ENCODE measurements at places on chromosomes 4 and X.

GRCh38 chr4:683982-684622 lies 4.8 kb downstream of the SLC49A3 start:
- peak; percentile 77 for DNase-seq

GRCh38 chrX:122134291-122134690 lies 1049.8 kb upstream of the GRIA3 start:
- no peak for DNase-seq

DNA sequence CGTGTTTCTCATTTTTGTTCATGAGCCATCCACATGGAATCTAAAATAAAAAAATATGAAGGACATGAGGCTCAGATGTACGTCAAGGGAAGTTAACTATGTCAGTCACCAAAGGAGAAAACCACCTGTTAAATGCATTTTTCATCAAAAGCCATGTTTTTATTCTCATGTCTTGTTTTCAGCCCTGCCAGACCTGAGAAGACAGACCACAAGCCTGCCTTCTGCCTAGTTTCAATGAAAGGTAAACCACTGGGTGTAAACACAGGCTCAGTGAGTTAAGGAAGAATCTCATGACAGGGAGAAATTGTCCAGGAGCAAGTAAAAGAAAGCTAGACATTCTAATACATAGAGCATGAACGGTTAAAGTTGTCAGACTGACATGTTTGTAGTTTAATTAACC lies 52.3 kb upstream of the TNIP3 start:
- no peak for DNase-seq

- DNase-seq, result no peak
Observed at GRCh38 chr4:152807294-152807829, 27.6 kb downstream of the ARFIP1 start.

- no peak for DNase-seq
Observed at GRCh38 chrX:129007631-129008030, 515.7 kb downstream of the SMARCA1 start.

GRCh38 chr4:183242291-183242690 lies 77.8 kb downstream of the CLDN22 start:
- DNase-seq, result no peak

DNA sequence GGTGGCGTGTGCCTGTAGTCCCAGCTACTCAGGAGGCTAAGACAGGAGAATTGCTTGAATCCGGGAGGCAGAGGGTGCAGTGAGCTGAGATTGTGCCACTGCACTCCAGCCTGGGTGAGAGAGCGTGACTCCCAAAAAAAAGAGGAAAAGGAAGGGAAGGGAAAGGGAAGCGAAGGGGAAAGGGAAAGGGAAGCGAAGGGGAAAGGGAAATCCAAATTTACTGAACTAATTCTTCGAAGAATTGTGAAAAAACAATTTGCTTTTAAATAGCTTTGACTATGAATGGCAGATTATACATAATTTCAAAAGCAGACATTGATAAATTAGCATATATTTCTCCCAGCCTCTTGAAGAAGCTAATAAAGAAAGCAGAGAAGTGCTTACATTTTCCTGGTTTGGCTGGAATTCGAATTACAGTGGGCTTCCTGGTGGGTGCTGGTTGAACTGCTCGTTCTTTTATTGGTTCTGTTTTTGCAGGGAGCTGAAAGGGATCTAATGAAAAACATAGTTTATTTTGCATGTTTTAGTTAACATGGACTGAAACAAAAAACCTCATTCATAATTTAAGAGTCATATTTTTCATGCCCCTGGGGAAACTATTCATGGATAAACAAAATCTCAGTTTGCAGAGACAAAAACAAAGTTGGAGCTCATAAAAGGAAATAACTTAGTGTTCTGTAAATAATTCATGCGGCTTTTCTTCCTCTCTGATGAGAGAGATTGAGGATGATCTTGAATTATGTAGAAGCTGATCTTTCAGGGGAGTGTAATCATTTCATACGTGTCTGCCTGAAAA lies 66.0 kb downstream of the RPS3A start:
- DNase-seq, result no peak

DNA sequence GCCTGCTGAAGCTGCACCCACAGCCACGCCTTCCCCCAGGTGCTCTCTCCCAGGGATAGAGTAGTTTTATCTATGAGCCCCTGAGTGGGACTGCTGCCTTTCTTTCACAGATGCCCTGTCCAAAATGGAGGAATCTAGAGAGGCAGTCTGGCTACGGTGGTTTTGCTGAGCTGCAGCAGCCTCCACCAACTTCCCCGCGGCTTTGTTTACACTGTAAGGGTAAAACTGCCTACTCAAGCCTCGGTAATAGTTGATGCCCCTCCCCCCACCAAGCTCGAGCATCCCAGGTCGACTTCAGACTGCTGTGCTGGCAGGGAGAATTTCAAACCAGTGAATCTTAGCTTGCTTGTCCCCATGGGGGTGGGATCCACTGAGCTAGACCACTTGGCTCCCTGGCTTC lies 84.5 kb downstream of the PRKG2 start:
- DNase-seq, result no peak

DNA sequence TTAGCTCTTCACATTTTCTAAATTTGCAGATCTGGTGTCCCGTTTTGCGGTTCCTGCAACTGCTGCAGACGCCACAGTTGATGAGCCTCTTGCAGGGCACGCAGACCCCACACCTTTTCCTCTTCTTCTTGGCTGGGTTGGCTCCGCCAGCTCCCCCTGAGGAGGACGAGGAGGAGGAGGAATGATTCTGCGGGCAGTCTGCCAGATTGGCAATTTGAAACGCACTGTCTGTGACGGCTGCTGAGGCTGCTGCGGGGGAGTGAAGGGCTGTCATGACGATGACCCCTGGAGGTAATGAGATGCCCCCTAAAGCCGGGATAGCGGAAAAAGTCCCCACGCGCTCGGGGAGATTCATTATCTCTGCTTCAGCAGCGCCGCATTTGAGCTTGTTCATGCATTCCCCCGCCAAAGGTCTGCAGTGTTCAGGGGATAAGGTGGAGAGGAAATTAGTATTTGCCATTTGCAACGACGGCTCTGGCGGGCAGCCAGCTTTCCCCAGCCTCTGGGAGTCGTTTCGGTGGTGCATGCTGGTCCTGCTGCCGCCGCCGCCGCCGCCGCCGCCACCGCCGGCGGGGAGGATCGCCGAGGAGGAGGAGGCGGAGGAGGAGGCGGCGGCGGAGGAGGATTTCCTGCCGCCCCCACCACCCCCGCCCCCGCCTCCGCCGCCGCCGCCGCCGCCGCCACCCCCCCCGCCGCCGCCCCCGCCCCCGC lies 3.8 kb downstream of the CXXC4 start:
- peak; percentile 68 for DNase-seq

- DNase-seq, result peak; percentile 37
Observed at GRCh38 chr4:144646523-144647094, 653 bp downstream of the HHIP start.

GRCh38 chr4:36323816-36324419 lies 42.5 kb downstream of the DTHD1 start:
- no peak for DNase-seq

DNA sequence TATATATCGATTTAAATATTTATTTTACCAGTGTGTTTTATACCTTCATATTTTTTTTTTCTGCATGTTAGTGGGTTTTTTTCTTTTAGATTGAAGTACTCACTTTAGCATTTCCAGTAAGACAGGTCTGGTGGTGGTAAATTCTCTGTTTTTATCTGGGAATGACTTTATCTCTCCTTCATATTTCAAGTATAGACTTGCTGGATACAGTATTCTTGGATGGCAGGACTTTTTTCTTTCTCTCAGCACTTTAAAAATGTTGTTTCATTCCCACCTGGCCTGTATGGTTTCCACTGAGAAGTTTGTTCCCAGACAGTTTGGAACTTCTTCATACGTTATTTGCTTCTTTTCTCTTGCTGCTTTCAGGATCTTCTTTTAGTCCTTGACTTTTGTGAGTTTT lies 86.1 kb downstream of the FMR1NB start:
- DNase-seq, result no peak

GRCh38 chr4:147874109-147874508 lies 142.2 kb downstream of the ARHGAP10 start:
- DNase-seq, result no peak

- DNase-seq, result no peak
Observed at GRCh38 chrX:10039821-10040793, 72.9 kb downstream of the CLDN34 start.

- DNase-seq, result no peak
Observed at GRCh38 chr4:21979196-21979595, 30.6 kb upstream of the KCNIP4 start.

DNA sequence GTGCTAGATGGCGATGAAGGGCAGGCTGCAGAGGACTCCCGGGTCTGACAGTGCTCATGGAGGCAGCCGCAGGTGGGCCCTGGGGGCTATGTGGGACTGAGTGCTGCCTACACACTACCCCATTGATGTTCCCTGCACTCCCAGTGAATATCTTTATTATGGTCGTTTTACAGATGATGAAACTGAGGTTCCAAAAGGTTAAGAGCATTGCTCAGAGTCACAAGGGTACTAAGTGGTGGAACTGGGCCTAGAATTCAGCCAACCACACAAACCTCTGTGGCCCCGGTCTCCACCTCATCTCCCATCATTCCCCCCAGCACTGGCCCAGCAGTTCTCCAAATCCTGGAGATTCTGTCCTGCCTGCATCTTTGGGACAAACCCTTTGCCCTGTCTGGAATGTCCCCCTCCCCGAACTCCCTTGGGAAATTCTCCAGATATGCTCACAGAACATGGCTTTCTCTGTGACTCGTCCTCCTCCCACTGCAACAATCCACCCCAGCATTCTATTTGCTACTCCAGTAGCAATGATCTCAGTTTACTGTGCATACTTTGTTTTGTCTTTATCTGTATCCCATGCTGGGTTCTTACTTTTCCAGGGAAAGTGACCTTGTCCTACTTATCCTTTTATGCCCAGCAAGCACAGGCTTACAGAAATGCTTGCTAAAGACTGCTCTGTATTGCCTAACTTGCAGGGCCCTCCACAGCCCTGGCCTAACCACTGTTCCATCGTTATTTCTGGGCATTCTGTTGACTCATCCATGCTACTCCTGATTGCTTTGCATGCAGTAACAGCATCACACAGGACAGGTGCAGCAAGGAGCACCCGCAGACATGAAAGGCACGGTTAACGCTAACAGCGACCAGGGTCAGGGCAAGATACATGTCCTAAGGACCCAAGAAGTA lies 14.0 kb downstream of the PNMA6F start:
- no peak for DNase-seq

DNA sequence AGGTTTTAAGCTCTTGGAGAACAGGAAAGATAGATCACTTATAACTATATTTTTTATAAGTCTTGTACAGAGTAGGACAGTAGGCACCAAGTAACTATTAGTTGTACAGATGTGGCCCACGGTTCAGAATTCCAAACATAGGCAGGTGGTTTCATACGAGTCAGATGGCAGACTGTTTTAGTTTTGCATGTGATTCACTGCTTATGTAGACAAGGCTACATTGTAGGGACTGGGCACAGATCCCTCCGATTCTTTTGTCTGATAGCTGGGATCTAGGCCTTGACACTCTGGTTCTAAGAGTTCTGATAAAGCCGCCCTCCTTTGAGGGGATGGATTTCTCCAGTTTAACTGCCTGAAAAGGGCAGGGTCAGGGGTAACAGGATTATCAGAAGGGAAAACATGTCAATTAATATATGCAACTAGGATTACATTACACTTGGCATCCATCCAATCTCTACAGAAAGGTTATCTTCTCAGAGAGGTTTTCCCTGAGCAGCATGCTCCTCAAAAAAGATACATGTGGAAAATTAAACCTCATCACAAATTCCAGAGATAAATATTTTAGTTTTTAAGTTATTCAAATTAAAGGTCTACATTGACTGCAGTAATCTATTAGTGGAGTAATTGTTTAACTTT lies 87.8 kb downstream of the SPRY1 start:
- DNase-seq, result no peak

GRCh38 chrX:50111742-50112141 lies 89.1 kb downstream of the AKAP4 start:
- DNase-seq, result no peak

GRCh38 chr4:159374749-159375530 lies 272.1 kb downstream of the RAPGEF2 start:
- no peak for DNase-seq

- no peak for DNase-seq
Observed at GRCh38 chrX:39883666-39884065, 214.1 kb downstream of the BCOR start.

- DNase-seq, result no peak
Observed at GRCh38 chrX:48520455-48520854, 1.2 kb upstream of the EBP start.

- no peak for DNase-seq
Observed at GRCh38 chr4:88276952-88277710, 7.2 kb downstream of the PPM1K start.

- no peak for DNase-seq
Observed at GRCh38 chr4:99945718-99946355, 581 bp downstream of the DNAJB14 start.

- no peak for DNase-seq
Observed at GRCh38 chr4:126541820-126542219, 1090.9 kb upstream of the INTU start.

- DNase-seq, result no peak
Observed at GRCh38 chr4:166432842-166433241, 559.8 kb downstream of the TLL1 start.

DNA sequence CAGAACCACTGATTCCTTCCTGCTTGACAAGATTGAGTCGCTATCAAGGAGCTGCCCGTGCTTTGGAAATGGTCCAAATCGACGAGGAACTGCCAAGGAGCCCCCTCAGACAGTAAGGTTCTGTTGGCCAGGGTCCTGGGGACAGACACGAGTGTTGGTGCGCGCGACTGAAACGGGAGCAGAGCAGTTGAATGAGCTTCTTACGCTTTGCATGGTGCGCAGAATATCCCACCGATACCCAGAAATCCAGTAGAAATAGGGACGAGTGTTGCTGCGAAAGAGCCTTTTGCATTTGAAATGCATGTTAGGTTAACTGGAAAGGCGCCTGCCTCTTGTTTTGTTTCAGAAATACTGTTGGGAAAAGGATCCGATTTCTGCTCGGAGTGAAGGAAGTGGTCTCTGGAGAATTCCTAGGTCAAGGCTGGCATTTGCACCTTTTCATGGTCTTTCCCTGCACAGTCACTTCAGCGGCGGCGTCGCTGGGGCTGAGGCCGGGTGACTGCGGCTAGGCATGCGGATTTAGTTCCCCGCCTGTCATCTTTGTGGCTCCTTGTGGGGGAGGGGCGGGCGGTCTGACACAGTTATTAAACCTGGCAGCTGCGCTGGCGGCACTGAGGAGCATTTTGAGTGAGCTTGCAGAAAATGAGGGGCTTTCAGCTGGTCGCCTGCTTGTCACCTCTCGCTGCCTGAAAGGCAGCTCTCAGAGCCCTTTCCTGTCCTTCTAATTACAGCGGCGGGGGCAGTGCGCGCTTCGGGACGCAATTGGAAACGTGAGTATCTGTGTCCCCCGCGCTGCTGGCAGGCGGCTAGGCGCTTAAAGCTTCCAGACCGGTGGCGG lies 51.5 kb upstream of the TRIM2 start:
- DNase-seq, result peak; percentile 27

DNA sequence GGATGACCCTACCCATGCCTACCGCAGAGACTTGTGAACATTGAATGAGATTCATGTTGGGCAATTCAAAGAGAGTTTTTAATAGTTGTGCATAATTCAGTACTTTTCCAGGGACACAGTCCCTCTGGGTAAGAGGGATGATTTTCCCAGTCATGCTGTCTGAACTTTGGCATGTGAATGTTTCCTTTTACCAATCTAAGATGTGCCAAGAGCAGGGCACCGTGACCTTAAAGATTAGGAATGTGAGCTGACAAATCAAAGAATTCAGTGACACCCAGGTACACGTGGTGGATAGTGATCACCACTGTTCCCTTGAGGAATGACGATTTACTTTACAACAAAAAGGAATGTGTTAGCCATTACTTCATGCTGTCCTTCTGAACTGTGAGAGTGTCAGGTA lies 515.6 kb downstream of the PPARGC1A start:
- no peak for DNase-seq

- DNase-seq, result no peak
Observed at GRCh38 chr4:41050116-41050515, 164.2 kb downstream of the APBB2 start.
